ENCODE measurements at places on chromosomes 7 and 10.

GRCh38 chr7:96285579-96285978 is 36.3 kb downstream of the SLC25A13 start:
- DNase-seq = no peak

DNA sequence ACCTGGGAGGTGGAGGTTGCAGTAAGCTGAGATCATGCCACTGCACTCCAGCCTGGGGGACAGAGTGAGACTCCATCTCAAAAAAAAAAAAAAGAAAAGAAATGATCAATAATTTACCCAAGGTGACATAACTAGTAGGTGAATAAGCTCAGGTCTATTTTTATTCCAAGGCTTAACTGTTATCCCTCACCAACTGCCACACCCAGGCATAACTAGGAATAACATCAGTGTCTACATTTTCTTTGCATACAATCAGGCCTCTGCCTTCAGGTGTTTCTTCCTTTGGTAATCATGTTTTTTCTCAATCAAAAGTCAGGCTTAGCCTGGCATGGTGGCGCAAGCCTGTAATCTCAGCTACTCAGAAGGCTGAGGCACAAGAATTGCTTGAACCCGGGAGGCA is 26.6 kb downstream of the CPEB3 start:
- no peak for DNase-seq

GRCh38 chr7:99622596-99622995 is 5.8 kb downstream of the ZSCAN25 start:
- DNase-seq = no peak

DNA sequence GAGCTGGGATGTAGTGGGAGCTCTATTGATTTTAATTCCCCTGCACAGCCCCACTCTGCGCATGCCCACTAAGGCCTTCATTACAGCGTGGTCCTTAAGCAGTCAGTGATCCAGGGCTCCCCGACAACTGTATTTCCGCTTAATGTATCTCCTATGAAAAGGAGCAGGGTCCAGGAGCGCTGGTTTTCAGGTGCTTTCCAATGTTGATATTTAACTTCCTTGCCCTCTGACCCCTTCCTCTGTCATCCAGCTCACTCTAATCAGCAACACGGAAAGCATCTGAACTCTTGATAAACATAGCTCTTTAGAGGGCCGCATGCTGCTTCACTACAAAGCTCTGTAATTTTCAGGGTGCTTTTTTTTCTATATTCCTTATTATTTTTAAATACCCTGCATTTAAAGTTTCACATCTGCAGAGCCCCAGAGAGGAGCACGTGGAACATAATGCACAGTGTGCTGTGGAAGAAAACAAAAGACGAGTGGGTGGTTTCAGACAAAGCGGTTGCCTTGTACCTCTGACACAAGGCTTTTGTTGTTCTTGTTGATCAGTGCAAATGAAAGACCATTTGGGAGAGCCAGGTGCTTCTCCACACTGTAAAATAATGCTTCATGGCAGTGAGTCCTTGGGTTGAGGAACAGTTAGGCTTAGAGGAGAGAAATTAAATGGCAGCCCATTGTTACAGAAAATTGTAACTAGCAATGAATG is 465.9 kb upstream of the CELF2 start:
- DNase-seq = no peak

- DNase-seq = no peak
Observed at GRCh38 chr7:116632384-116632783, 39.6 kb upstream of the MET start.

DNA sequence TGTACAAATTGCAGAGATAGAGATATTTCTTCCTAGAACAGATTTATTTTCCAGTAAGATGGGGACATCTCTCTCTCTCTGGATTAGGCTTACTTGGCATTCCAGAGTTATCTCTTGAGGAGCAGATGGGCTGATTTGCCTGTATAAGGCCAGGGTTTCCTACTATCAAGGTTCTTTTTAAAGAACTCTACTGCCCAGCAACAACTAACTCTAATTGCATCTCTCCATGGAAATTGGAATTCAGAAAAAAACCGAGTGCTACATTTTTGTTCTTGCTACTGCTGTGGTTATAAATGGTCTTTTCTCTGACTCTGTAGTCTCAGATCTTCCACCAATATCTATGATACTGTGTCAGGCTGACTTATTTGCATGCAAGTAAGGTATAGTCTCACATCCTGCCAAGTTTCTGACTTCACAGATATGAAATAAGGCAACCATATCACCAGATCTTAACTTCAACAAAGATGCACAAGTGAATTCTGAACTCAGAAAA is 161.1 kb downstream of the CRPPA start:
- no peak for DNase-seq

All from T-helper 1 cell (primary cell).